ENCODE measurements at places on chromosomes 2 and 18.

GRCh38 chr2:129713337-129713736 is 266.1 kb upstream of the RAB6C start:
- no peak for DNase-seq

DNA sequence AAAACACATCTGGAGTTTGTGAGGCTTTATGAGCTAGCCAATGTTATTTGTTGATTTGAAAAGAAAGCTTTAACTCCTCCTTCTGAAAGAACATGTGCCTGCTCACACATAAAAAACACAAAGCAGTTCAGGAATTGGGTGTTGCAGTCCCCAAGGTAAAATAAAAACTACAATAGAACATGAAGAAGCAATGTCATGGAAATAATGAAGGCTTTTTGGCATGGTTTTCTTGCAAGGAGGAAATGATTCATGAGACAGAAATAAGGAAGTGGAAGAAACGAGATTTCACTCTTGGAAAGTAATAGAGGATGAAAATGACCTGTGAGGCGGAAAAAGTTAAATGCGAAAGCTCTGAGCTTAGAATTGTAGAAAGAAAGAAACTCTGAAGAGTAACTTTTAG is 81.1 kb downstream of the TRIB2 start:
- no peak for DNase-seq

DNA sequence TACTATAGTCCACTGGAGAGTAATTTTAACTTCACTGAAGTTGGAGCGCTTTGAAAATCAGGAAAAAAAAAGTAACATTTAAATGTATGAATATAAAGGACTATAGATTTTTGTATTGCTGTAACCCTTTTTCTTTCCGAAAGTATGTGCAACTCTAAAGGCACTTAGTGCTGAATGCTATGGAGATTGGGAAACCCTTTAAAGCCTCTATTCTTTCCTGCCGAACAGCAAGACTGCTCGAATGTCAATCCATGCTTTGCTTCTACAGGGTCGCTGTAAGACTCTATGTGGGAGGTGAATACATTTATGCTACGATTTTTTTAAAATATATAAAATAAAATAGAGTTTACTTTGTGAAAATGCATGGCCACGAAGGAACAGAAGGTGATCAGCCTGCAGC is 825 bp downstream of the GRB14 start:
- no peak for DNase-seq

DNA sequence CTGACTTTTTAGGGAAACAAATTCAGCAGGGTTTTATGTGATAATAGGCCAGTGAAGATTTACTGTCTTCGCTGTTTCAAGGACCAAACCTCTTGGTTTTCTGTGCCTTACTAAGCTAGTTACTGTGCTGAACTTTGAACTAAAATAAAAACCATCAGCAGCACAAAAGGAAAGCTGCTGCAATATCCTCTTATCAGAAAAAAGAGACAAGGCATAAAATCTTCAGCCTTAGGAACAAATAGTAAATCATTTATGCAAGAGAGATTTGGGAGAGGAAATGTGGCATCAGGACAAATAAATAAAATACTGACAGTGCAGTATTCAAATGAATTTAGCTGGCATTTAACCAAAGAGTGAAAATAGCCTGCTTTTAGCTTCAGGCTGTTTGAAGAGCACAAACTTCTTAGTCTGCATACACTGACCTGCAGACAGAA is 64.1 kb upstream of the EHBP1 start:
- DNase-seq = no peak

Measured in WERI-Rb-1 (cell line).